Occipital lobe (tissue), 3 donors: ENCODE measurements at places on chromosomes 12 and 14. TPM values are rescaled to one million over a fixed set of nuclear protein-coding genes. Genes with fewer than 3 reads are reported as not detected.

DNA sequence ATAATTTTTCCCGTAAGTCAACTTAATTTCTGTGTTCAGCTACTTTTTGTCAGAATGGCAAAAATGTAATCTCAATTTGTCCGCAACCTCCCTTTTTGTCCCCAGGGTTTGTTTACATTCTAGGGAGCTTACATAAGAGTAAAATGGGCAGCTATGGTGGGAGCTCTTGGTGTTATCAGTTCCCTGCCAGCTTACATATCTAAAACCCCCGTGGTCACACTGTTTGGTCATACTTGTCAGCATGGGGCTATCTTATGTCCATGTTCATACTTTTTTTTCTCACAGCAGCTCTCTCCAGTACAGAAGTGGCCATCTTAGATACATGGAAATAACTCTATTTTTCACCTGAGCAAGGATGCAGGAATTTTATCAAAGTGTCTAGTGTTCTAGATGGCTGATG lies 16.7 kb downstream of the SLCO1C1 start:
- DNase-seq: no peak

DNA sequence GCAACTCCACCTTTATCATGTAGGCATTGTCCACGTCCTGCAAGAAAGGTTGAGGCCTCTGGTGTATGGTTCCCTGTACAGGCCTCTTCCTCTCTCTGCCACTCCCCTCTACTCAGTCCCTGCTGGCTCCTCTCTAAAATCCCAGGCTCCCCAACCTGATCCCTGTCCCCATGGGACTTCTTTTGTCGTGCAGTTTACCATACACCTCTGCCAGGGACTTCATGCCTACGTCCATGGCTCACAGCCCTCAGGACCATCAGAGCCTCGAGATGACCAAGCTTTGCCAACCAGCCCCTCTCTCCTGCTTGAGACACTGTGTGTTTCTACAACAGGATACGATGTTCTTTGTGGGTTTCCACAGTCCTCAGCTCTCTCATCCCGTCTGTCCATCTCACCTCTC lies 2.9 kb downstream of the KRT2 start:
- DNase-seq: no peak

DNA sequence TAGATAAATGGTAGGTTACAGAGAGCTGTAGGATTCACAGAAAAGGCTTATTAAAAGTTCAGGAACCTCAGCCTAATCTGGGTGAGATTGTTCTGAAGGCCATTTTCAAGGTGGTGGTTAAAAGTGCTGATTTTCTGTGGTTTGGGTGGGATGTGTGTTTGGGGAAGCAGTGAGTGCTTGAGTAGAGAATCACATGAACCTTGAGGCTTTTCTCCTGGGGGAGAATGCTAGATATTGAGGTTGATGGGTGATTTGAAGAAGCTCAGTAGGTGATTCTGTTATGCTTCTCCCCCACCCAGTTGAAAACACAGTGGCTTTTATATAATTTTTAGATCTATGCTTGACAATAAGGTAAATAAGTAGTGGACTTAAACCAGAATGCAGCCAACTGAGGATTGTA lies 420.9 kb downstream of the PCNX1 start:
- no peak for DNase-seq

AVPR1A gene
- 7.6 TPM for total RNA-seq
